ENCODE measurements at places on chromosomes 2 and 18. TPM values are rescaled to one million over a fixed set of nuclear protein-coding genes. Genes with fewer than 3 reads are reported as not detected.
A peak's percentile ranks its signal among the peaks of the same experiment; 100 is the strongest.

Gene DNAH6
- 0.83 TPM for total RNA-seq

Gene SETBP1
- total RNA-seq, result 1.8 TPM

Gene RUFY4
- total RNA-seq, result 3.0 TPM

GRCh38 chr2:42979416-42979869 lies 187.1 kb upstream of the HAAO start:
- H3K4me1 ChIP-seq, result peaks cover 4% of the 10 kb centered on the region
- DNase-seq, result peak; percentile 10
- peaks cover 10% of the 10 kb centered on the region for H3K27me3 ChIP-seq

Gene ASPRV1
- 1.2 TPM for total RNA-seq

- H3K27ac ChIP-seq, result no peak overlapping the region
- H3K4me1 ChIP-seq, result peaks cover 2% of the 10 kb centered on the region
- H3K27me3 ChIP-seq, result no peaks in the 10 kb centered on the region
- no peak overlapping the region for H3K4me3 ChIP-seq
- H3K36me3 ChIP-seq, result peaks cover 53% of the 10 kb centered on the region
- no peak for DNase-seq
Measured at GRCh38 chr2:160289126-160289525, 89.1 kb upstream of the ITGB6 start.

Gene IL37
- not detected for total RNA-seq

GRCh38 chr2:219681694-219682300 lies 54.4 kb downstream of the SLC4A3 start:
- H3K27me3 ChIP-seq, result peaks cover 10% of the 10 kb centered on the region
- DNase-seq, result no peak
- H3K4me3 ChIP-seq, result no peak overlapping the region
- H3K27ac ChIP-seq, result no peak overlapping the region

All from activated naive CD8-positive, alpha-beta T cell treated with anti-CD3 and anti-CD28 coated beads, Interleukin-2, amount 10 ng/mL, durations not matched to agents 7 days and 5 days (primary cell).